ENCODE measurements at places on chromosomes 12 and 14. TPM values are rescaled to one million over a fixed set of nuclear protein-coding genes. Genes with fewer than 3 reads are reported as not detected.

- no peak overlapping the region for H3K4me3 ChIP-seq
- no peaks in the 10 kb centered on the region for H3K36me3 ChIP-seq
- no peak overlapping the region for H3K27ac ChIP-seq
- DNase-seq, result no peak
- no peaks in the 10 kb centered on the region for H3K4me1 ChIP-seq
- H3K27me3 ChIP-seq, result no peaks in the 10 kb centered on the region
Observed at GRCh38 chr12:84463741-84464495, 448.7 kb downstream of the SLC6A15 start.

DNA sequence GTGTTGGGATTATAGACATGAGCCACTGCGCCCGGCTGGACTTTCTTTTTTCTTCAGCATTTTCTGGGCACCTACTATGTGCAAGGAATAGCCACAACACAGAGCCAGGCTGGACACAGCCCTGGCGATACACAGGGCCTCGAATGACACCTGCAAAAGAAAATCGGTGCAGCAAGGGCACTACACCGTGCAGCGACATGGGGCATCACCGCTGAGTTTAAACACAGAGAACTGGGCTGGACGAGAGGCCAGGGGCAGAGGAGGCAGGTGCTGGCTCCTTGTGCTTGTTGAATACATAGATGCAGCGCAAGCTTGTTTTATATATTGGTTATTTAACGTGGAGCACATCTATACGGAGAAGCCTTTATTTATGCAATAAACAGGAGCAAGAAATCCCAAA, 92.4 kb downstream of the SETD3 start:
- H3K4me3 ChIP-seq, result no peak overlapping the region
- no peaks in the 10 kb centered on the region for H3K36me3 ChIP-seq
- H3K4me1 ChIP-seq, result peaks cover 16% of the 10 kb centered on the region
- no peak overlapping the region for H3K27ac ChIP-seq

- no peaks in the 10 kb centered on the region for H3K27me3 ChIP-seq
- peak; percentile 21 for DNase-seq
Observed at GRCh38 chr12:122076743-122077495, 1.6 kb upstream of the MLXIP start.

DNA sequence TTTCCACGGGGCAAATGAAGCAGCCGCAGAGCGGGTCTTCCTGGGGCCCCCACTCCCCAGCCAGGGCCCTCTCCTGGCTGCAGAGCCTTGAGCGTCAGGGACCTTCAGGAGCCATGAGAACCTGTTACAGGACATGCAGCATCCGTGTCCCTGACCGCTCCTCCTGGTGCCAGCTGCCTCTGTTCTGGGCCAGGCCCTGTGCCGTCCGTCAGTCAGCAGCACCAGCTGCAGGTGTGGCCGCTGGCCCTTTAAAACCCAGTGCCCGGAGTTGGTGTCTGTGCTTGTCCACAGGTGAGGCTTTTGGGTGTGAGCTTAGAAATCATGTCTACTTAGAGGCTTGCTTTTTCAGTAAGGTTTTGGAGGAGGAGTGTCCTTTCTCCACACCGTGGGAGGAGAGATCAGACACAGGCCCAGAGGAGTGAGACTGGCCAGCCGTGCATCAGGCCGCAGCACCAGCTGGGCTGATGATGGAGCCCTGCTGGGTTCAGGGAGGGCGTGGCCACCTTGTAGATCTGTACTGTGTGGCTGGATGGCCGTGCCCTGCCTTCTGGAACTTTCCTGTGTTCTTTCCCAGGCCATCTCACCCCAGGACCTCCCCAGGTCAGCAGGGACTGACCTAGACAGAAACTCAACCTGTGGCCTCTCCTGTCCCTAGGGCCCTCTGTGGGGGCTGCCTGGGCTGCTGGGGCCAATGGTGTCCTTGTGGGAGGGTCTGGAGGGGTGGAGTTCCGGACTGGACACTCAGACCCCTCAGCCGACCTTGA, 27.1 kb downstream of the AACS start:
- H3K27me3 ChIP-seq, result no peaks in the 10 kb centered on the region
- DNase-seq, result no peak
- H3K4me3 ChIP-seq, result no peak overlapping the region

GRCh38 chr12:53383258-53383657, 3.3 kb downstream of the SP1 start:
- H3K4me3 ChIP-seq, result peak overlapping the region; percentile 86
- DNase-seq, result no peak
- peaks cover 8% of the 10 kb centered on the region for H3K36me3 ChIP-seq

- H3K27me3 ChIP-seq, result no peaks in the 10 kb centered on the region
- H3K36me3 ChIP-seq, result no peaks in the 10 kb centered on the region
- DNase-seq, result no peak
- H3K27ac ChIP-seq, result no peak overlapping the region
Observed at GRCh38 chr14:98348505-98348904, 923.5 kb downstream of the BCL11B start.

- DNase-seq, result no peak
- no peaks in the 10 kb centered on the region for H3K27me3 ChIP-seq
- no peaks in the 10 kb centered on the region for H3K4me1 ChIP-seq
- H3K4me3 ChIP-seq, result no peak overlapping the region
- no peak overlapping the region for H3K27ac ChIP-seq
Observed at GRCh38 chr12:78540606-78541336, 323.8 kb upstream of the SYT1 start.

DNA sequence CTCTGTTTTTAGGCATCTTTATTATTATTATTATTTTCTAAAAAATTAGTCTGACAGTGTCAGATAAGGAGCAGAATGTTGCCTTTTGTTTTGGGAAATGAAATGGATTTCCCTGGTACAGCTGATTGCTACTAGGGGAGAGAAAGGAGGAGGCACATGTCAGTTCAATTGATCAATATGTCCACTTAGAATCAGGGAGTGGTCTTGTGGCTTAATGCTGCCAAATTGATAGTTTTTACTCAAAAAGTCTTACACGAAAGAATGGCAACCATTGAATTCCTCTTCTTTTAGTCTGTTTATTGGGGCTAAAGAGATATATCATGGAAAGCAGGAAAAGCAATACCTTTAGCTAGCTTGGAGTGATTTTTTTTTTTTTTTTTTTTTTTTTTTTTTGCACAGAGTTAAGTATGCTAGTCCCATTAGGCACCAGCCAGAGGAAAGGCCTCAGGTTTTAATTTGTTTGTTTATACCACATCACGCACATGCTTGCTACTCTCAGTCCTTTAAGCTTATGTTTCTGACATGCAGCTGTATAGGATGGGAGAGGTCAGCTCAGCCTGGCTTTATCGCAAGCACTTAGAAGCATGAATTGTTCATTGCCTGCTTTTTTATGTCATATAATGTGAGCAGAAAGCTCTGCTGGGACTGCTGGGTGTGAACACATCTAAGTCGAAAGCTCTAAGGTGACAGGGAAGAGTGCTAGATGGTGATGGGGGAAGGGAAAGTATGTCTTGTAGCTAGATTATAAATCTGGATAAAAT, 1.4 kb downstream of the AKAP6 start:
- H3K36me3 ChIP-seq, result no peaks in the 10 kb centered on the region
- H3K4me3 ChIP-seq, result no peak overlapping the region
- H3K4me1 ChIP-seq, result peaks cover 10% of the 10 kb centered on the region
- H3K27ac ChIP-seq, result no peak overlapping the region

GRCh38 chr12:55847033-55847432, 4.3 kb upstream of the MMP19 start:
- no peak for DNase-seq
- H3K27ac ChIP-seq, result no peak overlapping the region
- no peaks in the 10 kb centered on the region for H3K4me1 ChIP-seq
- no peaks in the 10 kb centered on the region for H3K27me3 ChIP-seq
- H3K4me3 ChIP-seq, result no peak overlapping the region
- H3K36me3 ChIP-seq, result no peaks in the 10 kb centered on the region

DNA sequence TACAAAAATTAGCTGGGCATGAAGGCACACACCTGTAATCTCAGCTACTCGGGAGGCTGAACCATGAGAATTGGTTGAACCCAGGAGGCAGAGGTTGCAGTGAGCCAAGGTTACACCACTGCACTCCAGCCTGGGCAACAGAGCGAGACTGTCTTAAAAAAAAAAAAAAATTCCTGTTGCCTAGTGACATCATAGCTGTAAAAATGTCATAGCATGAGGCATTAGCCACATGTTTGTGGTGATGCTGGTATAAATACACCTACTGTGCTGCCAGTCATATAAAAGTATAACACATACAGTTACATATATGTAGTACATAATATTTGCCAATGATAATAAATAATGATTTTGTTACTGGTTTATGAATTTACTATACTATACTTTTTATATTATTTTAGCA, 22.2 kb downstream of the SLC41A2 start:
- no peaks in the 10 kb centered on the region for H3K4me1 ChIP-seq
- DNase-seq, result no peak
- H3K36me3 ChIP-seq, result no peaks in the 10 kb centered on the region
- H3K27ac ChIP-seq, result no peak overlapping the region
- H3K4me3 ChIP-seq, result no peak overlapping the region

The RTL1 gene
- not detected for polyA plus RNA-seq

The PPP4R4 gene
- polyA plus RNA-seq, result 0.16 TPM

The ZNF84 gene
- 19.0 TPM for polyA plus RNA-seq

The IFI27 gene
- polyA plus RNA-seq, result not detected

The KLHL33 gene
- 0.43 TPM for polyA plus RNA-seq
